Stimulated activated CD4-positive, alpha-beta T cell treated with anti-CD3 and anti-CD28 coated beads, Interleukin-12 subunit alpha, Interleukin-12 subunit beta, amount 100 ng/mL, for 4 hours (primary cell): ENCODE measurements at places on chromosomes 7 and 10.

DNA sequence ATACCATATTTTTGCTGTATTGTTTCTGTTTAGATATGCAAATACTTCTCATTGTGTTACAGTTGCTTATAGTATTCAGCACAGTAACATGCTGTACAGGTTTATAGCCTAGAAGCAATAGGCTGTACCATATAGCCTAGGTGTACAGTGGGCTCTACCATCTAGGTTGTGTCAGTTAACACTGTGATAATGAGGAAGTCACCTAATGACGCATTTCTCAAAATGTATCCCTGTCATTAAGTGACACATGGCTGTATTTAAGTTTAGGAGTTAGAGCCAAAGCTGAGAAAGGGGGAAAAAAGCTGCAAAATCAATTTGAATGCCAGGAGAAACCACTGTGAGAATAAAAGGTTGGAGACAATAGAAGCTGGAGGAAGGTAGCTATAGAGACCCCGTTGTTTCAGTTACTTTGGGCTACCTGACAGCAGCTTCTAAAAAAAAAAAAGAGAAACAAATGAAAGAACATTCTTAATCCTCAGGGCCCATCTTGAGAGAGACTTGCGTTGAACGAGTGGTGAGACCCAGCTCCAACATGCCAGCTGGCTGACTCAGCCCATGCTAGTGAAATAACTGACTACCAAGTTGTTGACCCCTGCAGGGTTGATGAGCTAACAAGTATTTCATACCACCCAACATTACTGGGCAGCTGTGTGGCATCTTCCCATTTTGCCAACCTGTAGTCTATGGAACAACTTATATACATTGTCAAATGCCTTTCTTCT is 8.7 kb downstream of the STARD3NL start:
- DNase-seq: no peak

DNA sequence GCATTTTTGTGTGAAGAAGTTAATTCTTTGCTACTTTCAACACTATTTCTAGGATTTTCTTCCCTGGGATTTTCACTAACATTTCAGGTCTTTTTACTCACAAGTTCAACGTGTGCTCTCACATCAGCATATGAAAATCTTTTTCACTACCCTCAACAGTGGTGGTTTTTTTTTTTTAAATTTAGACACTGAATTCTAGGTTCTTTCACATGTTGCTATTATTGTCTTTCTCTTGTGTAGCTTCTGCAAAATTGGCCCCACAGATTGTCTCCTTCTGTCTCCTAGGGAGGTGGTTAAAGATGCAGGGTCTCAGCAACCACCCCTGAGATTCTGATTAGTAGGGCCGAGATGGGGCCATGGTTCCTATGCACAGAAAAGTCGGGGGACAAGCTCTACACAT is 165.0 kb upstream of the GPR26 start:
- no peak for DNase-seq

DNA sequence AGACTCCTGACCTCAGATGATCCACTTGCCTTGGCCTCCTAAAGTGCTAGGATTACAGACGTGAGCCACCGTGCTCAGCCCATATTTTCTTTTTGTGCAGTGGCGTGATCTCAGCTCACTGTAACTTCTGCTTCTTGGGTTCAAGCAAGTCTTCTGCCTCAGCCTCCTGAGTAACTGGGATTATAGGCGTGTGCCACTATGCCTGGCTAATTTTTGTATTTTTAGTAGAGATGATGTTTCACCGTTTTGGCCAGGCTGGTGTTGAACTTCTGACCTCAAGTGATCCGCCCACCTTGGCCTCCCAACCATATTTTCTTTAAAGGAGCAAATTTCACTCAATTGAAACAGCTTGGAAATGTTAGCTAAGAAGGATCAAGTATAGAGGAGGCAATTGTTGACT is 16.5 kb downstream of the GBF1 start:
- no peak for DNase-seq

- no peak for DNase-seq
Observed at GRCh38 chr7:26192485-26193087, 8.0 kb downstream of the HNRNPA2B1 start.
